ENCODE measurements at places on chromosomes 13 and 19.
A peak's percentile ranks its signal among the peaks of the same experiment; 100 is the strongest.

DNA sequence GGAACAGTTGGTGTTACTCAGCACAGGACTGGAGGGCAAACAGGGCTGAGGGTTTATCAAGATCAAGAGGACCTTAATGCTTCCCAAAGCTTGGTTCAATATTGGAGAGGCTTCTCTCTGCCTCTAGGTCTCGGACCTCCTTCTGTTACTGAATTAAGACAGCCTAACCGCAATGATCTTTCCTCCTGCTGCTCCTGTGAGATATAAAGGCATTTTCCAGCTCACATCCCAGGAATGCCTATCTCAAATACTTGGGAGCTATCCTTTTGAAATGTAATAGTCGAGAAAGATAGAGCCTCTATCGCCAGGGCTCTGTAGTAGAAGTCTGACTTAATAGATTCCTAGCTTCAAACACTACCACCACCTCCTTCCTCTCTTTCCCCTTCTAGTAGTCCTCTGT is 1475.0 kb downstream of the SLITRK1 start:
- no peak for DNase-seq

GRCh38 chr13:50345804-50346203 is 330.6 kb downstream of the KCNRG start:
- no peak for DNase-seq

DNA sequence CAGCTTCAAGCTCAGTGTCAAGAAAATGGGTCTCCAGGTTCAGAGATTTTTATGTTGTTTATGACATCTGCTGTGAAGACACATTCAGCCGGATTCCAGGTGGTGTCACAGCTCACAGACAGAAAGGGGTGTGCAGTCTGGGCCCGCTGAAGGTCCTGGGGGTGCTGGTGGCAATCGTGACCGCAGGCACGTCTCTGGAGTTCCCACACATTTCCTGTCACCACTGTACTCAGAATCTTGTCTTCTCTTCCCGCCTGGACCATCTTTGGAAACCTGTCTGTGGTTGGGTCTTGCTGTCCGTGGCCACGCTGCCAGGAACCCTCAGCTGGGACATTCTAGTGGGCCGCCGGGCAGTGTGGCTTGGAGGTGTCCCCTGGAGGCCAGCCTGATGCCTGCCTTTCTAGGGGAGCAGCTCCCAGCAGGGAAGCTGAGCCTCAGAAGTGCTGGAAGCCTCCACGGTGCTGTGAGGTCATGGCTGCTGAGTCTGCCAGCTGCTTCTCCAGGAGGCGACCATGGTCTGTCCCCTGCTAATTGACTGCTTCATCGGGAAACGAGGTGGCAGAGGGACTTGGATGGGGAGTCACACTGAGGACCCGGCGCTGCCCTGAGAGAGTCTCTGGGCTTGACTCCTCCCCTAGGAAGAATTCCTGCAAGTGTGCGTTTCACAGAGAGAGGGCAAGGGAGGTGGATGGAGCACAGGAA is 3.7 kb downstream of the TEX29 start:
- no peak for DNase-seq

DNA sequence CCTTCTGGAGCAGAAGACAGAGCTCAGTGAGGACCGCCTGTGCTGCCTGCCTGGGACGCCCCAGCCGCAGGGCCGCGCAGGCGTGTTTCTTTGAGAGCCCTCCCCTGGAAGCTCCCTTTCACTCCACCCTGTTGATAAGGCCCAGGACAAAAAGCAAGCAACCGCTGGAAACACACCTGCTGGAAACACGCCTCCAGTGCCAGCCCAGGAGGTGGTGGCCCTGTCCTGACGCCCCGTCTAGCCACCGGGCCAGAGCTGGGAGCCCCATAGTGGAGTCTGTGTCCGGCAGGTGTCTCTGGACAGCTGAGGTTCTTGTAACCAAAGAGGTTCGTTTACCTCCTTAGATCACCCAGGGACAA is 173.8 kb downstream of the KATNAL1 start:
- no peak for DNase-seq

- no peak for DNase-seq
Measured at GRCh38 chr19:1118999-1119398, 15.2 kb downstream of the GPX4 start.

GRCh38 chr19:16605553-16605994 is 22.4 kb downstream of the MED26 start:
- DNase-seq, result no peak

DNA sequence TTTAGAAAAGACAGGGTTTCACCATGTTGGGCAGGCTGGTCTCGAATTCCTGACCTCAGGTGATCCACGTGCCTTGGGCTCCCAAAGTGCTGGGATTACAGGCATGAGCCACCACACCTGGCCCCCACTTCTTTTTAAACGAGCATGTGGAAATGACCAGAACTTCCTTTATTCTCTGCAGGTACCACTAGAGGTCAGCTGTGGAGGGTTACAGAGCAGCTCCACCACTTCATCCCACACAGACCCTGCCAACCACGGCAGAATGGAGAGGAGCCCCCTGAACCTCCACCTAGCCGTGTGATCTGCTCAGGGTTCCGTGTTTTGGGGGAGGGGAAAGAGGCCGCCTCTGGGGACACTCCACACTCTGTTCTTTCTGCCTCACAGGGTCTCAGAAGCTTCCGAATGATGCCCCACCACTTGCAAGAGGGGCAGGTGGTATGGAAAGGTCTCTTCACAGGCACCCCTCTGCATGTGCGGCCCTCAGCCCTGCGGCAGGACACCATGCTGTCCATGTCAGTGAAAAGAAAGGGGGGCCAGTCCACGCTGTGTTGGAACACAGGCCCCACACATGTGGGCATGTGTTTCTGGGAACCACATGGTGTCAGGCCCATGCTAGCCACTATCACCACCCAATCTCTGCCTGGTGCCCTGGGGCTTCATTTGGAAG is 465.0 kb downstream of the TSHZ3 start:
- DNase-seq, result no peak

DNA sequence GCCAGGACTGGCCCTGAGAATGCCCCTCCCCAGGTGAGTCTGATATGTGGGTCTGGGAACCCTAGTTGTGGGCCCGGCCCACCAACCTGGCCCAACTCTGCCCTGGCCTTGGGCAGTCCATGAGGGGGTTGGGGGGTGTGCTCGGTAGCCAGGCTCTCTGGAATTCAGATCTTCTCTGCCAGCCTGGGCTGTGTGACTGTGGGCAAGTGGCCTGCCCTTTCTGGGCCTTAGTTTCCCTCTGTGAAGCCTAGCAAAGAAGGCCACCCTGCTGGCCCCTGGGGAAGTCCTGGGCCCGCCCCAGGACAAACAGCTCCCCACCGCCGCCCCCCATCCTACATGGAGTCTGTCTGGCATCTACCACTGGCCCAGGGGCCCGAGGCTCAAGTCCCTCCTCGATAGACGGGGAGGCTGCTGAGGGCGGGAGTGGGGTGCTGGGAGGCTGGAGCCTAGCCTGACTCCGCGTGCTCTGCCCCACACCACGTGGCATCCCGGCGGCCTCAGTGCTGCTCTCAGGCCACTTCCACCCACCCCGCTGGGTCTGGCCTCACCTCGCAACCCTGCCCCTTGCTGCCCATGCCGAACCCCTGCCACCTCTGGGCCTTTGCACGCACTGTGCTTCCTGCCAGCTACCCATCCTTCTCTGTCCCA is 8.3 kb upstream of the TBXA2R start:
- no peak for DNase-seq

GRCh38 chr13:70580825-70581224 is 472.6 kb upstream of the KLHL1 start:
- DNase-seq, result no peak

DNA sequence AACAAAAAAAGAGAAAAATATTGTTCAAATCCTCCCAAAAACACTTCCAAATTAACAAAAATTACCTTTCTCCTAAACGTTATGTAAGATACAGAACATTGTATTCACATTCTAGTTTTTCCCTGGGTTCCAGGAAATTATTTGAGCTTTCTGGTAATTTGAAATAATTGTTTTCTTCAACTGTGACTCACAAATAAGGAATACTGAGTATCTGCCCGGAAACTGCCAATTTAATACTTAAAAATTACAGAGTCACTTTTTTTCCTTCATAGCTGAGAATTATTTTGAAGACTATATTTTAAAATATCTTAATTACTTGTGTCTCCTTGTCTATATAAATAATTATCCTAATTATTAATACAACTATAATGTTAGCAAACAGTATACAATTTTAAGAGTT is 709.0 kb upstream of the ARGLU1 start:
- DNase-seq, result no peak

DNA sequence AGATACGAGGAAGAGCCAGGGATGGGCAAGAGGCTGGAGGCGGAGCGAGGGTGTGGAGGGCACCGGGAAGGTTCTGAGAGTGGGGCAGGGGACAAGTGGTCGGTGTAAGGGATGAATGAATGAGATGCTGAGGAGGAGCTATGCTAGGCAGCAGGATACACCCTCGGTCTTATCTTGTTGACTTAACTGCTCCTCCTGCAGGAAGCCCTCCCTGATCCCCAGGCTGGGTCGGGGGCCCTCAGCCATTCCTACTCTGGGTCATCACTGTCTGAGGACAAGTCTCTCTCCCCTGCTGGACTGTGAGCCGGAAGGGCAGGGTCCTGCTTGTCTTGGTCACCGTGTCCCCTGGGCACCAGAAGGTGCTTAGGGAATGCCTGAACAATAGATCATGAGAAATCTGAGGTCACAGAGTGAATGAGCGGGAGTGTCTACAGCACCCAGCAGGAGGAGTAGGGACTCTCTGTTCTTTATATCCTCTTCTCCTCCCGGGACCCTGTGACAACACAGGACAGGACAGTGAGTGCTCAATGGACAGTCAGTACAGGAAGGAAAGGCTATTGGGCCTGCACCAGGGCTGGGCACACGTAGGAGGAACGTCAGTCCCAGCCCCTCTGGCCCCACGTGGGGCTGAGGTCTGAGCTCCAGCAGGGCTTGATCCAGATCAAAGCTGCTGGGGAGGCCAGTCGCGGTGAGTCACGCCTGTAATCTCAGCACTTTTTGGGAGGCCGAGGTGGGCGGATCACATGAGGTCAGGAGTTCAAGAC is 6.5 kb downstream of the NKPD1 start:
- peak; percentile 78 for DNase-seq

DNA sequence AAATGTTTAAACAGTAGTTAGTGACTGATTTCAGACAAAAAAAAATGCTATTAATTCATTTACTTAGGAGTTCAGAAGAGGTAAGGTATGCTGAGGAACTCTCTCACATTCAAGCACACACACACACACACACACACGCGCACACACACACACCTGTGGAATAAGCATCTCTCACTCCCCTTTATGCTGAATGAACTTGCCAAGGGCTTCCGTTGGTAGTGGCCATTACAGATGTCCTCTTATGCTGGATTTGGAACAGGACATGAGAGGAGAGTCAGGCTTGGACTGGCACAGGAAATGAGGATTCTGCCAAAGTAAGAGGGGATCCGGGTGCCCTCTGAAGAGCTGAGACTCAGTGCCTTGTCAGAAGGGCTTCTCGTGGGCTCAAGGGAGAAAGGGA is 463.4 kb upstream of the MIR17HG start:
- DNase-seq, result no peak

DNA sequence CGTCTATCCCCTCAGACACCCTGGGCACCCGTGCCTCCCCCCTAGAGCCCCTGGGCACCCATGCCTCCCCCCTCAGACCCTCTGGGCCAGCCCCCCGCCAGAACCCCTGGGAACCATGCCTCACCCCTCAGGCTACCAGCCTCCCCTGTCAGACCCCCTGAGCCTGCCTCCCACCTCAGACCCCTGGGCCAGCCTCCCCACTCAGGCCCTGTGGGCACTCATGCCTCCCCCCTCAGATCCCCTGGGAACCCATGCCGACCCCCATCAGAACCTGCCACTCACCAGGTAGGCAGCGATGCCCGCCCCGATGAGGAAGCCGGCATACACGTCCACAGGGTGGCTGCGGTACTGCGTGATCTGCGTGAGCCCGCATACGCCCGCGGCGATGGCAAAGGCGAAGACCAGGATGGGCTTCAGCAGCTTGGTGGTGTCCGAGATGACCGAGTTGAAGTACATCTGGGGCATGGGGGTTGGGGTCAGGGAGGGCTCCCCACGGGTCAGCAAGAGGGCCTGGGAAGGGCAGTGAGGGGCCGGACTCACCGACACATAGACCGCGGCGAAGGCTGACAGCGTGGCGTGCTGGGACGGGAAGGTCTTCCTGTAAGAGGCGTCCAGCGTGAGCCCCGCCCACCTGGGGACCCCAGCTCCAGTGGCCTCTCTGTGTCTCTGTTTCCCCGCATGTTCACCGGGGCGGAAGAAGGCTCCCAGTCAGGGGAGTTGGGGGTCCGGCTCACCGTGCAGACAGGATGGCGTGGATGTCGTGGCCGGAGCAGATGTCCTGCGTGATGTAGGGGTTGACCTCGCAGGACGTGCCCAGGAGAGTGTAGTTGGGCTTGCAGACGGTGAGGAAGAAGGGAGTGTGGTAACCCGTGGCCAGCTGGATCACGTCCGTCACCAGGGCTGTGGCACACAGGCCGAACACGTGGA is 7.3 kb downstream of the PLPPR3 start:
- DNase-seq, result peak; percentile 39

DNA sequence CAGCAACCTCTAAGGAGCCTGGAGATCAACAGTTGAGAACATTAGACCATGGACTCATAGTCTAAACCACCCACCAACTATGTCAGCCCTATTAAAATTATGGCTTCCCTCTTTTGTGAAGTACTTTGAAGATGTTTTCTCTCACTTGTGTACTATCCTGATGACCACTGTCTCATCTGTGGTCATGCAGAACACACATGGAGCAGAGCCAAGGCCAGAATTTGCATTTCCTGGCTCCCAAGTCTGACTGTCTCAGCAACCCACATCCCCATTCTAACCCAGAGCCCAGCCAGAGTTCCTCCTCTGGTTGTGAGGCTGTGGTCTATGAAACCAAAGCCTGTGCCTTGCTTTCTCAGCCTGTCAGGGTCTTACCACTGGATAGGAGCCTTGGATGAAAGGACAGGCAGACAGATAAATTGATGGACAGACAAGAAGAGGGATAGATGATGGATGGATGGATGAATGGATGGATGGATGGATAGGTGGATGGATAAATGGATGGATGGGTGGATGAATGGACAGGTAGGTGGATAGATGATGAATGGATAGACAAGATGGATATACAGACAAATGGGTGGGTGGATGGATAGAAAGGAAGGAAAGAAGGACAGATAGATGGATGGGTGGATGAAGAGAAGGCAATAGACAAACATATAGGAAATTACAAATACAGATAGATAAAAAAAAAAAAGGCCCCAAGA is 35.4 kb downstream of the ZNF557 start:
- no peak for DNase-seq

DNA sequence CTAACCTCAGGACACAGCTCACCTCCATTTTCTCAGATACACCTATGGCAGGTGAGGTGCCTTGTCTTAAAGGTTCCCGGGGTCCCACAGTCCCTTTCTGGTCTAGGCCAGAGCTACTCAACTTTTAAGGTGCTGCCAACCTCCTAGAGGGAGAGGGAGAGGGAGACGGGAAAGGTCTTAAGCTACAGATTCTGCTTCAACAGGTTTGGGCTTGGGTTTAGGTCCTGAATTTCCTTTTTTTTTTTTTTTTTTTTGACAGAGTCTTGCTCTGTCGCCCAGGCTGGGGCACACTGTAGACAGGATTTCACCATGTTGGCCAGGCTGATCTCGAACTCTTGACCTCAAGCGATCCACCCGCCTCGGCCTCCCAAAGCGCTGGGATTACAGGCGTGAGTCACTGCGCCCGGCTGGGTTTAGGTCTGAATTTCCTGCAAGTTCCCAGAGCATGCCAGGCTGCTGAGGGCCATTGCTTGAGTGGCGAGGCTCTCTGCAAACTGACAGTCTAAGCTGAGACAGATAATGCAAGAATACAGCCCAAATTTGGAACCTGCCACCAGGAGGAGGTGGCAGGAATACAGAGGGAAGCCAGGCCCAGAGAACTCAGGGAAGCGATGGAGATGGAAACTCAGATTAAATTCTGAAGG is 7.8 kb upstream of the SYCN start:
- DNase-seq, result no peak

- no peak for DNase-seq
Measured at GRCh38 chr19:16260812-16261161, 63.1 kb downstream of the AP1M1 start.

GRCh38 chr19:13269348-13269747 is 119.1 kb downstream of the IER2 start:
- no peak for DNase-seq
